Liver (tissue), 10 donors: ENCODE measurements at places on chromosomes 2 and 18. TPM values are rescaled to one million over a fixed set of nuclear protein-coding genes. Genes with fewer than 3 reads are reported as not detected.

DNA sequence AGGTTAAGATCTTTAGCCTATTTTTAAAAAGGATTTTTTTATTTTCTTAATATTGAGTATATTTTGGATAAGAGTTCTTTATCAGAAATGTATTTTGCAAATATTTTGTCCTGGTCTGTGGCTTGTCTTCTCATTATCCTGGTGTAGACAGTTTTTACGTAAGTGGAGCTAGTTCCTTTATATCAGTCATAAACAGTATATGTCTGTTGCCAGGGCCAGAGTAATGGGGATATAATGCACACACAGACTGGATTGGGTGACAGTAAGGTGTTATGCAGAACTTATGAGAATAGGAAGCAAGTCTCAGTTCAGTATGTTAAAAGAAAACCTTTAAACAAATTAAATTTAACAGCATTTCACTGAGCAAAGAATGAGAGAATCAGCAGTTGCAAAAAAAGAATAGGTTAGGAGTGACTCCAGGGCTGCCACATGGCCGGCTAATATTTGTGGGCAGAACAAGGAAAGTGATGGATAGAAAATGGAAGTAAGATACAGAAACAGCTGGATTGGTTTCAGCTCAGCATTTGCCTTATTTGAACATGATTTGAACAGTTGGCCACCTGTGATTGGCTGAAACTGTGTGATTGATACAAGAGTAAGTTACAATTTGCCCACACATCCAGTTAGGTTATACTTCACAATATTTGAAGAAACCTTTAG is 61.1 kb upstream of the ZNG1B start:
- DNase-seq: no peak
- H3K27ac ChIP-seq: no peak overlapping the region
- no peaks in the 10 kb centered on the region for H3K4me1 ChIP-seq
- no peak overlapping the region for H3K4me3 ChIP-seq
- H3K36me3 ChIP-seq: no peaks in the 10 kb centered on the region
- H3K27me3 ChIP-seq: no peaks in the 10 kb centered on the region

DNA sequence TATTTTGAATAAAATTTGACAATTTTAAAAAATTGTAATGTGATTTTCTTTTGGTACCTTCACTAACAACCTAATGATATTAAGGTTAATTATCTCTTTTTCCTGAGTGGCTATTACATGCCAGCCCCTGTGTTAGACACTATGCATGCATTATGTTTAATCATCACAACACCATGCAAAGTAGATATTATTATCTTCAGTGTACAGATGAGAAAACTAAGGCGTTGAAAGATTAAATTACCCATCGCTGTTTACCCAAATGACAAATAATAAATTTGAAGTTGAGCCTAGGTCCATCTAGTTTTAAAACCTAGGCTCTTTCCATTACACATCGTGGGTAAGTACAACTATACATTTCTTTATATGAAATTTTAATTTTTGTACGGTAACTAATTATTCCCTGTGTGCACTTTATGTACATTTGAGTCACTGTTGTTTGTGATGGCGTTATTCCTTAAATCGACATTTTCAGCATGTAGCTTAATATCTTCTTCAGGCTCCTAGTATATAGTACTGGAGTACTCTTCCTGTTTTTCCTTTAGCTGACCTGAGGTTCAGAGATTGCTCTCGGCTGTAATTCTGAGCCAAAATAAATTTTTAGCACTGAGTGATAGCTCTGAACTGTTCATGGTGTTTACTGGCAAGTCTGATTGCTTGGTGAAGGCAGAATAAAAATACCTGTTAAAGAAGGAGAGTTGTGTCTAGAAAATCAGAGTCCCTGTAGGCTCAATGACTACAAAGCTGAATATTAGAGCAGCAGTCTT is 13.9 kb upstream of the MBD2 start:
- peaks cover 8% of the 10 kb centered on the region for H3K4me1 ChIP-seq
- no peak overlapping the region for H3K4me3 ChIP-seq
- no peaks in the 10 kb centered on the region for H3K36me3 ChIP-seq
- no peak overlapping the region for H3K27ac ChIP-seq
- H3K27me3 ChIP-seq: no peaks in the 10 kb centered on the region

- H3K27me3 ChIP-seq: no peaks in the 10 kb centered on the region
- peaks cover 6% of the 10 kb centered on the region for H3K36me3 ChIP-seq
- no peak for DNase-seq
- H3K4me3 ChIP-seq: no peak overlapping the region
- no peaks in the 10 kb centered on the region for H3K4me1 ChIP-seq
Measured at GRCh38 chr18:9519399-9519798, 44.1 kb downstream of the RALBP1 start.

GRCh38 chr2:184756885-184757284 is 158.6 kb downstream of the ZNF804A start:
- H3K27me3 ChIP-seq: no peaks in the 10 kb centered on the region
- H3K27ac ChIP-seq: no peak overlapping the region
- no peak for DNase-seq
- no peaks in the 10 kb centered on the region for H3K4me1 ChIP-seq
- no peaks in the 10 kb centered on the region for H3K36me3 ChIP-seq
- no peak overlapping the region for H3K4me3 ChIP-seq

Gene MYO1B
- 434 TPM for total RNA-seq

Gene PKP4
- 24.9 TPM for total RNA-seq

- H3K27ac ChIP-seq: peak overlapping the region; percentile 85
- no peak for DNase-seq
- H3K4me3 ChIP-seq: no peak overlapping the region
- H3K4me1 ChIP-seq: peaks cover 61% of the 10 kb centered on the region
Measured at GRCh38 chr2:157784169-157784822, 91.8 kb downstream of the ACVR1 start.

DNA sequence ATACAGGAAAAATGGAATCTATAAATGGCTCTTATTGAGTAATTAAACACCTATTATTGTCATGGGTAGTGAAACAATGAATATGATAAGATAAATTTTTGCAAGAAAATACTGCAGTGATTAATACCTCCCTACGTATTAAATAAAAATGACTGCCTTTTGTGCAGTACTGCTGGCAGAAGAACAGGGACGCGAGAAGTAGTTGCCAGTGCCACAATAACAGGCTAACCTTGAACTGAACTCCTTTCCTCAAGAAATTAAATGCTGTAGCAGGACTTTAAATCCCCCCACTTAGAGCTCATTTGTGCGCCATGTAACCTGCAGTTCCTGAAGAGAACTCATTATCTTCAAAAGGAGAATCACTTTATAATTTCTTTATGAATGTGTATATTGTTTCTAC is 24.6 kb downstream of the FIGN start:
- H3K4me3 ChIP-seq: no peak overlapping the region
- no peaks in the 10 kb centered on the region for H3K27me3 ChIP-seq
- H3K27ac ChIP-seq: no peak overlapping the region
- no peaks in the 10 kb centered on the region for H3K36me3 ChIP-seq
- no peak for DNase-seq

- H3K4me1 ChIP-seq: no peaks in the 10 kb centered on the region
- no peak overlapping the region for H3K4me3 ChIP-seq
- H3K27me3 ChIP-seq: no peaks in the 10 kb centered on the region
- DNase-seq: no peak
Measured at GRCh38 chr2:102366406-102367112, 11.0 kb downstream of the IL18R1 start.

Gene MC5R
- not detected for total RNA-seq

DNA sequence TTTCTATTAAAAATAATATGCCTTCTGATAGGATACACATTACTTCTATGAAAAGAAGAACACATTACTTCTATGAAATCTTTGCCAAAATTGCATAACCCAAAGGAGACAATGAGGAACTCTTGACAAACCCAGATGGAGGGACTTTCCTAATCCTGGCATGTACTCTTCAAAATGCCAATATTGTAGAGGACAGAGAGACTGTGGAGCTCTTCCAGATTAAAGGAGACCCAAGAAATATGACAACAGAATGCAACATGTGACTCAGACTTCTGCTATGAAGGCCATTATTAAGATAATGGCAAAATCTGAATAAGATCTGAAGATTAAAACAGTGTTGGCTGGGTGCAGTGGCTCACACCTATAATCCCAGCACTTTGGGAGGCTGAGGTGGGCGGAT is 22.2 kb downstream of the SOWAHC start:
- no peak overlapping the region for H3K4me3 ChIP-seq
- no peak overlapping the region for H3K27ac ChIP-seq
- H3K27me3 ChIP-seq: no peaks in the 10 kb centered on the region
- H3K4me1 ChIP-seq: peaks cover 18% of the 10 kb centered on the region
- no peaks in the 10 kb centered on the region for H3K36me3 ChIP-seq

- H3K27ac ChIP-seq: no peak overlapping the region
- no peak overlapping the region for H3K4me3 ChIP-seq
- no peak for DNase-seq
- no peaks in the 10 kb centered on the region for H3K36me3 ChIP-seq
Measured at GRCh38 chr2:132429941-132430573, 13.5 kb downstream of the GPR39 start.

Gene SLC4A5
- 0.42 TPM for total RNA-seq

DNA sequence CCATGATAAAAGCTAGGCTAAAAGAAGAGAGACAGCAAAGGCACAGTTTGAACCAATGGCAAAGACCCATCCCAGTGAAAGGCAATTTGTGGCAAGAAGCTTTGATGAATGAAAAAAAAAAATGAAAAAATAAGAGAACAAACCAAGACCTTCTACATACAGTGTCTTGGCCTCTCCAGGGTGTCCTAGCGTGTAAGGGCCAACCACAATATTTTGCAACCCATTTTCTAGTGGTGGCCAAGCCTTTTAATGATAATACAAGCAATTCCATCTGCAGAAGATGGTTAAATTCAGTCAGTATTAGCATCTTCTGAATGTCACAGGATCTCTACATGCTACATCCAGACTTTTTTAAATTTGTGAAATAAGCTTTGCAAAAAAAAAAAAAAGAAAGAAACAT is 270.4 kb downstream of the LRATD1 start:
- no peaks in the 10 kb centered on the region for H3K36me3 ChIP-seq
- no peak for DNase-seq
- H3K4me3 ChIP-seq: no peak overlapping the region
- no peaks in the 10 kb centered on the region for H3K4me1 ChIP-seq
- H3K27me3 ChIP-seq: no peaks in the 10 kb centered on the region

Gene MC2R
- not detected for total RNA-seq

- H3K36me3 ChIP-seq: no peaks in the 10 kb centered on the region
- H3K4me1 ChIP-seq: no peaks in the 10 kb centered on the region
- no peaks in the 10 kb centered on the region for H3K27me3 ChIP-seq
- DNase-seq: no peak
- no peak overlapping the region for H3K4me3 ChIP-seq
Measured at GRCh38 chr2:168002021-168002553, 245.3 kb downstream of the STK39 start.

Gene ATP6V1C2
- total RNA-seq: 0.08 TPM

Gene PTPN2
- total RNA-seq: 15.9 TPM

- H3K27ac ChIP-seq: no peak overlapping the region
- no peak for DNase-seq
- no peak overlapping the region for H3K4me3 ChIP-seq
- H3K4me1 ChIP-seq: peaks cover 5% of the 10 kb centered on the region
Measured at GRCh38 chr2:176385219-176385759, 116.0 kb downstream of the MTX2 start.

DNA sequence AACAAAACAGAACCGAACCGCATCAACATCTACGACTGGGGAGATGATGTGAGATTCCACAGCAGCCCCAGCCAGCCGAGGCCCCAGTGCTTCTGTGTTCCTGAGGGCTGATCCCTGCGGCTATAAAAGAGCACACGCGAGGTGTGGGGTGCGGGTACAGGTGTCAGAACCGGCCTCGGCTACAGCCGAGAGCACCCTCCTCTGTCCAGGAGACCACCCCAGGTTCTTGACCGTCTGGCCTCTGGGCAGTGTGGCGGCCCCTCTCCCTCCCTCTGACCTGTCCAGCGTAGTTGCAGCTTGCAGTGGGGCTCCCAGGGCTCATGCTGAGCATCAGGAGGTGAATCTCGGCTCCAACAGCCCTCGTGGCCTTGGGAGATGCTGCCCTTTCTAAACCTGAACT is 23.7 kb downstream of the RTP5 start:
- H3K4me3 ChIP-seq: no peak overlapping the region
- H3K27me3 ChIP-seq: no peaks in the 10 kb centered on the region
- no peak for DNase-seq
- H3K36me3 ChIP-seq: peaks cover 2% of the 10 kb centered on the region
- H3K27ac ChIP-seq: no peak overlapping the region

GRCh38 chr2:140154706-140155105 is 1374.5 kb upstream of the NXPH2 start:
- H3K4me3 ChIP-seq: no peak overlapping the region
- no peaks in the 10 kb centered on the region for H3K36me3 ChIP-seq
- DNase-seq: no peak
- no peaks in the 10 kb centered on the region for H3K27me3 ChIP-seq

Gene CYP1B1
- 0.84 TPM for total RNA-seq

DNA sequence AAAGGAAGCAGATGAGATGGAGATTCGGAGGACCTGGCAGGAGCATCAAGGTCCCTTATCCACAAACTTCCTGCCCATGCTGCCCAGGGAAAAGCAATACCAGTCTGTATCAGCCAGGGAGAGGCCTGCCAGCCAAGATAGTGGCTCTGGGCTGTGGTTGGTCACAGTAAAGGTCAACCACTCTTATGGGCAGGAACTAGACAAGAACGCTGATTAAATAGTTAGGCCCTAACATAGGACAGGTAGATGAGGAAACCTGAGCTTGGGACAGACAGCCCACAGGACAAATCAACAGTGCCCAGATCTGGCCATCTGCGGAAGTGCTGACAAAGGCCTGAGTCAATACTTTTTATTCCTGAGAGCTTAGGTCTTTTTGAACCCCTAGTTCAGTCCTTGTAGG is 10.7 kb downstream of the PSTPIP2 start:
- no peaks in the 10 kb centered on the region for H3K36me3 ChIP-seq
- no peaks in the 10 kb centered on the region for H3K27me3 ChIP-seq
- DNase-seq: no peak
- H3K4me1 ChIP-seq: no peaks in the 10 kb centered on the region
